Cardiac fibroblast (primary cell): ENCODE measurements at places on chromosomes 12 and 14.

DNA sequence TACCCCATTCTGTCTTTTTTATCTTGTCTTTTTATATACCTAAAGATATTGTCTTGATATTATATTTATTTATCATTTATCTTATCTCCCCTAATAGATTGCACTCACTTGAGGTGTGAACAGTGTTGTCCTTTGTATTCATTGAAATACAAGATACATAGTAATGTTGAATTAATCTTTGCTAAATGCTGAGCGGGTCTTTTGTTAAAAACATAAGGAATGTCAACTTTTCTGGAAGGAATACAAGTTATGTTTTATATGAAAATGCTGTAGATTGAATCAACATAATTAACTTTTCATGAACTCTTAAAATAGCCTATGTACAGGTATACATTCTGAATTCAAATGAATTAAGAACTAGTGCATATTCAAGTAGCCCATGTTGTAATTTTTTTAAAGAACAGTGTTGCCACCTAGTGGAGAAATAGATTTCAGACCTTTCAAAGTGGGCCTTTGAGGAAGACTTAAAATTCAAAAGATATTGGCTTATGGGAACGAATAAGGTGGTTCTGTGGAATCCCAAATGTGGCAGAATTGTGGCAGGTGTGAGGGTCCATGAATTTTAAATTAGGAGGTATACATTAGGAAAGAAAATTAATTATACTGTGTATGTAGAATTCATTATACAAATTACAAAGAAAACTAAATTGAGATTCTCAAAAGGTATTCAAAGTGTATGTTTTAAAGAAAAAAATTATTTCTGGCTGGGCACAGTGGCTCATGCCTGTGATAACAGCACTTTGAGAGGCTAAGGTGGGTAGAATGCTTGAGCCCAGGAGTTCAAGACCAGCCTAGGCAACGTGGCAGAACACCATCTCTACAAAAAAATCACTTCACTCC is 19.1 kb downstream of the BBOF1 start:
- peak; percentile 76 for DNase-seq

DNA sequence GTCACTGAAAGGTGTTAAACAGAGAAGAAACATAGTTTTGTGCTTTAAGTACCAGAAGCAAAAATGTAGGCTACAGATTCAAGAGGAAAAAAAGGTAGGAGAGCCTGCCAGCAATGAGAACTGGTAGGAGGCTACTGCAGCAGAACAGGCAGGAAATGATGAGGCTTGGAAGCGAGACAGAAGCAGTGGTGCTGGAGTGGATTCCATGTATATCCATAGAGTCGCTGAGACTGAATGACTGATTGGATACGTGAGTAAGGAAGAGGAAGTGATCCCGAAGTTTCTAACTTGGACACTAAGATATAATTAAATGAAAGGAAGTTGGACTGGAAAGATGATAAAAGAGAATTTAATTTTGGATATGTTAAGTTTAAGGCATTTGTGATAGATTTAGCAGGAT is 45.0 kb upstream of the CCDC91 start:
- peak; percentile 4 for DNase-seq

- no peak for DNase-seq
These were observed 129.1 kb downstream of the NTF3 start for GRCh38 chr12:5561057-5561456.

DNA sequence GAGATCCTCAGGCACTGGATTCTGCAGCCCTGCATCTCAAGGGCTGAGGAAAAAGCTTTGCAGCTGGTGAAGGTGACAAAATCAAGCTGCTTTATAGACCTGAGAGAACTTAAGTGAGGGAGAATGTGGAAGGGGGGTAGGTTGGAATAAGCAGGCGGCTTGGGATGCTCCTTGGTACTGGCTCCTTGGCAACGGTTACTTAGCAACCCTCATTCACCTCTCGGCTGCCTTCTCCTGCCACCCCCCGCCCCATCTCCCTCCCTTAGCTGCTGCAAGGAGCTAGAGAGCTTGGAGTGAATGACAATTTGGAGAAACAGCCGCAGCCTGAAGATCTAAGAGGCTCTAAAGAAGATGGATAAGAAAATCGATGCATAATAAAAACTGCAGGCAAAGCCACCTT is 44.1 kb upstream of the CISTR start:
- DNase-seq = no peak

- DNase-seq = no peak
These were observed 250.2 kb upstream of the OR4E1 start for GRCh38 chr14:21923820-21924219.

DNA sequence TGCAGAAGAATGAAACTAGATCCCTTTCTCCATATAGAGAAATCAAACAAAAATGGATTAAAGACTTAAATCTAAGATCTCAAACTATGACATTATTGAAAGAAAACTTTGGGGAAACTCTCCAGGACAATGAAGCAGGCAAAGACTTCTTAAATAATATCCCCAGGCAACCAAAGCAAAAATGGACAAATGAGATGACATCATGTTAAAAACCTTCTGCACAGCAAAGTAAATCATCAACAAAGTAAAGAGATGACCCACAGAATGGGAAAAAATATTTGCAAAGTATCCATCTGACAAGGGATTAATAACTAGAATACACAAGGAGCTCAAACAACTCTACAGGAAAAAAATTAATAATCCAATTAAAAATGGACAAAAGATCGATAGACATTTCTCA is 101.0 kb downstream of the RALGAPA1 start:
- no peak for DNase-seq

GRCh38 chr12:123071857-123072256 is 79.0 kb downstream of the PITPNM2 start:
- no peak for DNase-seq

DNA sequence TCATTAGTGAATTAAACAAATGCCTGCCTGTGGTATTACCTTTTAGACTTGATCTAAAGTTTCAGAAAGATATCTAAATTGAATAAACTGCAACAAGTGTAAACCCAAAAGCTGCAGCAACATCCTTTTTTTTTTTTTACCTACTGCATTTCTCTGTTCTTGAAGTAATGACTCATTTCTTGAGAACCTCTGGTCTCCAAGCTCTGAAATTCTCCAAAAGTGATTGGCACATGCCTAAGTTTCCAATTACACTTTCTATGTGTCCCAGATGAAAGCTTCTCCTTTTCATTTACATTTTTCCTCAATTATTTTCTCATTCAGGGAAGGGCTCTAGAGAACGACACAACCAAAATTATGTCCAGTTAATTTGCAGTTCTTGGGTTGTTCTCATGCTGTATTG is 435.2 kb upstream of the DCN start:
- no peak for DNase-seq

- no peak for DNase-seq
These were observed 46.1 kb downstream of the FRMD6 start for GRCh38 chr14:51697848-51698247.

- peak; percentile 45 for DNase-seq
These were observed 17.1 kb upstream of the EMP1 start for GRCh38 chr12:13179211-13180074.

GRCh38 chr14:94517248-94517640 is 8.0 kb upstream of the SERPINA12 start:
- DNase-seq = no peak

DNA sequence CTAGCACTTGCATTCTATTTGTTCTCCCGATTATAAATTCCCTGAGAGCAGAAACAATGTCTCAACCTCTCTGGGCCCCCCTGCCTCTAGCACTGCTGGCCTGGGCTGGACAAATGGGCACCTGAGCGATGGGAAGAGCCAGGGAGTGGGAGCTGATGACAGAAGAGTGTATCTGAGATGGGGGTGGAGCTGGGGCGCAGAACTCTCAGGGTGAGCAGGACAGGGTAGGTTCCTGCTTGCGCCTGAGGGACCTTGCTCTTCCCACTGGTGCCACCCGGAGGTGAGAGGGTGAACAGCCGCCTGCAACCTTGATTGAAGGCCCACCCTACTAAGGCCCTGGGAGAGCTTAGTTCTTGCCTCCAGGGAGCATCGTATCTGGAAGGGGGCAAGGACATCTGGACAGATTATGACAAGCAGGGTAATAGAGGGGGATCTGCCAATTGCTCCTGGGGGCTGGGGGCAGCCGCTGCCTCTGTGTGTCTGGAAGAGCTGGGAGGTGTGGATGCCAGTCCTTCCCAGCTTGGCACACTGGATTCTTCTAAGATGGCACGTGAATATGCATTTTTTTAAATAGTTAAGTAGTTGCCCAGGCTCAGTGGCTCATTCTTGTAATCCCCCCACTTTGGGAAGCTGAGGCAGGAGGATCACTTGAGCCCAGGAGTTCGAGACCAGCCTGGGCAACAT is 43.0 kb upstream of the TSPAN9 start:
- DNase-seq = peak; percentile 80

DNA sequence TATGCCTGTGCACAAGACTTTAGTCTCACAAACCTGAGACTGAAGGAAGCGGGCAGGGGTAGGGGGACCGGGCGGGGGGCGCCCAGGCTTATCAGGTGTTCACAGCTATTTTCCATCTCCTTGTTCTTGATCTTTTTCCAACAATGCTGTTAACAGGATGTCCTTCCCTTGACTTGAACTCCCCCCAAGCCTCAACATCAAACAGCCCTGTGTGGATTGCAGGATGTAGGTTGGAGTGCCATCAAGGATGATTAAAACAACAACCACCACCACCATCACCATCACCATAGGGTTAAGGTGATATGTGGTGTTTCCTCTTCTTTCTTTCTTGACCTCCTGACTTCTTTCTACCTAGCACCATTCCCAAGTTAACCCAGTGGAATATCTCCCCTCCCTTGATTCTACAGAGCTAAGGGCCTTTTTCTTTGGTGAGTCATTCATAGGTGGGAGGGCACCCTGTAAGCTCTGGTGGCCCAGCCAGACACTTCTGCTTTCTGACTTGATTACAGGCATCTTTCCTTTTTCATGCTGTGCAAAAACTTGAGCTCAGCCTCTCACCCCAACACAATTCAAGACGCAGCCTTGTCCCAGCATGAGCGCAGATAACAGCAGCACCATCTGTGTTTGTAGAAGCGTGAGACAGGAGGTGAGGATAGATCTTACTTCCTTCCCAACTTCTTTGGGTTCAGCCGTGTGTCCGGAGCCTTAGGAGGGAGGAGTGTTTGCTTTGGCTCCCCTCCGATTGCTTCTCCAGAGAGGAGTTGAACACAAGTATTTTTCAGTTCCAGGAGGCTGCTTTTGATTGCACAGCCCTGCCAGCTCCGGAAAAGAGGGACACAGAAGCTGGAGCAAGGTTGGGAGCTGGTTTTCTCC is 26.8 kb downstream of the FLVCR2 start:
- DNase-seq = peak; percentile 76

DNA sequence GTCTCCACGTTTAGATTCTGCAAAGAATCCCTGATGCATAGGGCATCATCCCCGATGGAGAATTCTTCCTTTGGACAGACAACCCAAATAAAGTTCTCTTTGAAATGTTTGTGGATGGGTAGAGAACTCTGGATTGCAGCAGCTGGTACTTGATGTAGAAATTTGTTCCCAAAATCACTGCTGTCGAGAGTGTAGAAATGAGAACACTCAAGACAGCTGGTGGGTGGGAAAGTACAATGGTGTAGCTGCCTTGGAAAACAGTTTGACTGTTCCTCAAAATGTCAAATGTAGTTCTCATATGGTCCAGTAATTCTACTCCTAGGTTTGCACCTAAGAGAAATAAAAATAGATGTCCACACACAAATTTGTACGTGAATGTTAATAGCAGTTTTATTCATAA is 671.5 kb upstream of the TMEM132C start:
- no peak for DNase-seq

DNA sequence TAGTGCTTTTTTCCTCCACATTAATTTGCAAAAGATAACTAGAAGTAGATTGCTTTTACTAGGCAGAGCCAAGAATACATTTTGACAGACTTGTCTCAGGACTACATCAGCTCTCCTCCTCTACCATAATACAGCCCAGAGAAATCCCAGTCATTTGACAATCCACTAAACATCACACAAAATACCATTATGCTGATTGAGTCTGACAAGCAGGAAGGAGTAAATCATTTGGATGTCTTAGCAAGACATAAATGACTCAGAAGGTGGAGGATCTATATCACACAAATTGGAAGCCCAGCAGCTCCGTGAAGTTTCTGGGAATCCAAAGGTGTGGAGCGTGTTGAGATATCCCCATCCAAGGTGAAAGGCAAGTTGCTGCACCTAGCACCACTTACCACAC is 75.4 kb upstream of the FKBP4 start:
- DNase-seq = no peak

DNA sequence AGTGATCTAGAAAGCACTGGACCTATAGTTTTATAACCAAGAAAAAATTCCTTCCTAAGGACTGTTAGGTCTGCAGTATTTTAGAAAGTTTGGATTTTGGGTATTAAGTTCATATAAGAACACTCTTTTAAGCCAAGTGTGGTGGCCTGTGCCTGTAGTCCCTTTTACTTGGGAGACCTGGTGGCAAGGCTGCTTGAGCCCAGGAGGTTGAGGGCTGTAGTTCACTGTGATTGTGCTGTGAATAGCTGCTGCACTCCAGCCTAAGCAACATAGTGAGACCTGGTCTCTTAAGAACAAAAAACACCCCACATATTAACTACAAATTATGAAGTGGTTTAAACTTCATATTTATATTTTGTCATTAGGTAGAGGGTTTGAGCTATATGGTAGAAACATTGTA is 9.7 kb downstream of the DNM1L start:
- DNase-seq = no peak

GRCh38 chr12:131984334-131984733 is 34.6 kb downstream of the EP400 start:
- DNase-seq = no peak

GRCh38 chr12:12491606-12492005 is 71.1 kb downstream of the DUSP16 start:
- no peak for DNase-seq

DNA sequence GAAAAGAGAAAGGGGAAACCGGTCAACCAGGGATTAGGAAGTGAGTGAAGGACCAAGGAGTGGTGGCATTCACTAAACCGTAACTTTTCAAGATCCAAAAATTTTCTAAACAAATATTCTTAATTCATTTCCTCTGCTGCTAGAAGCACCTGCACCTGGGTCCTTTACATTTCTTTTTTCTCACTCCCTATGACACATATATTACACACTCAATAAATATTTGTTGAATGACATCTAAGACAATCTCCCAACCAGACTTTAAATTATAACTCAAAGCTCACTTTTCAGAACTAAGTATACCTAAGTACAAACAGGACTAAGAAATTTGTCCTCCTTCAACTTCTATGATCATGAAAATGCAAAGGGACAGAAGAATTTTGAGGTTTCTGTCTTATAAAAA is 11.1 kb downstream of the TTC5 start:
- no peak for DNase-seq

DNA sequence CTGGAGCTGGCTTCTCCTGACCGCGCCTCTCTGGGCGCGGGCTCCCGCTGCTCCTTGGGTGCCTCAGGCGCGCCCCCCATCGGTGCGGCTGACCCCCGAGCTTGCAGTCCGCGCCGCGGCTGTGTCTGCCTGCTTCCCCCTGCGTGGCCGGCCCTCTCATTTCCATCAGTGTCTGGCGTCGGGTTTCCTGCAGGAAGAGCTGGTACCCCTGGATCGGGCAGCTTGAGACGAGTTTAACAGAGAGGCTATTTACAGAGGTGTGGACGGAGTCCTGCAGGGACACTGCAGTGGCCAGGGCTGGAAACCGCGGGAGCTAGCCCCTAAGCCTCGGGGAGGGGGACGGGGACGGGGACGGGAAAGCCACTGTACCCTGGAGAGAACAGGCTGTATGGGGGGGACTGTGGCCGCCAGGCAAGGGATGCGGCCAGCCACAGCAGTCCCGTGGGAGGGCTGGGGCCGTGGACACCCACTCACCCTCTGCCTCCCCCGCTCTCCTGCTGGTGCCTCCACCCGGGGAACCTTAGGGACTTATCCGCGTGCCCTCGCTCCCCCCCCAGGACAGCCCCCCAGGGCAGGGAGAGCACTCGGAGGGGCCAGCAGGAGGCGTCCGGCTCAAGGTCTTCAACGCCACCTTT is 3.7 kb upstream of the CACNA2D4 start:
- DNase-seq = no peak

GRCh38 chr14:104573930-104574329 is 5.6 kb upstream of the C14orf180 start:
- peak; percentile 4 for DNase-seq
